ENCODE measurements at places on chromosomes 3 and 15.

GRCh38 chr3:115823083-115823482 lies 199.8 kb downstream of the GAP43 start:
- no peak for DNase-seq

GRCh38 chr3:79012530-79012913 lies 755.3 kb downstream of the ROBO1 start:
- DNase-seq: no peak

GRCh38 chr3:177705976-177706823 lies 508.9 kb upstream of the TBL1XR1 start:
- DNase-seq: no peak

- no peak for DNase-seq
Observed at GRCh38 chr15:95475067-95475466, 855.4 kb upstream of the NR2F2 start.

- no peak for DNase-seq
Observed at GRCh38 chr3:43885908-43886618, 195.3 kb downstream of the ABHD5 start.

DNA sequence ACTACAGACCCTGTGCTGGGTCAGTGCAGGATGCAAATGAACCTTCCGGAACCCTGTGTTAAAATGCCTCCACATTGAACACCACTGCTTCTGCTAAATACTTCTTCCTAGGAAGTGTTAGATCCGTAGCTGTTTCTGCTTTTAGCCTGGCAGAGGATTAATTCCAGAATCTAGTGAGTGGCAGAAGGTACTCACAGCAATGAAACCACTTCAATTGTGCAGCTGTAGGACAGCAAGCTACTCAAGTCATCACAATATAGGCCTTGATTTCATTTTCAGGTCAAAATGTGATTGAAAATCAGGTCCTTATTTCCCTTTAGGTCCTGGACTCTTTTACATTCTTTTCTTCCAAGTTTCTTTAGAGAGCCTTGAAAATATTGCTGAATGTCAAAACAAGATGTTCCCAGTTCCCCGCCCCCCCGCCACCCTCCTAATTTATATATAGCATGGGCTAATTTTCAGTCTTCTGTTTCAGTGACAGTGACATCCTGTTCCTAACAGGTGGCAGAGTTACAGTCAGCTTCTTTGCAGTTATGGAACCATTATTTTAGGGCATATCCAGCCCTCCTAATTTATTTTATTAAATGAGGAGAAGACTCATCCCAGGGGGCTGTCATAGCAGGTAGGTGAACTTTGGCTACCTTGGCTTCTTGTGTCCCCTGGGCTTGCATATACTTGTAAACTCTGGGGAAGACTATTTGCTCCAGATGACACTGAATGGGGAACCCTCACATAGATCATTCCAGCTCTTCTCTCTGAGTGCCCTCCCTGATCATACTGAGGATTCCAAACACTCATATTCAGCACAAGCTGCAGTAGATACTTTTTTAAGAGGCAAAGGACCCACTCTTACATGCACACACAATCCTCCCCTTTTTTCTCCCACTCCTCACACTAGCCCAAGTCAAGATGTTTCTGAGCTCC lies 28.0 kb upstream of the ARNT2 start:
- DNase-seq: no peak

DNA sequence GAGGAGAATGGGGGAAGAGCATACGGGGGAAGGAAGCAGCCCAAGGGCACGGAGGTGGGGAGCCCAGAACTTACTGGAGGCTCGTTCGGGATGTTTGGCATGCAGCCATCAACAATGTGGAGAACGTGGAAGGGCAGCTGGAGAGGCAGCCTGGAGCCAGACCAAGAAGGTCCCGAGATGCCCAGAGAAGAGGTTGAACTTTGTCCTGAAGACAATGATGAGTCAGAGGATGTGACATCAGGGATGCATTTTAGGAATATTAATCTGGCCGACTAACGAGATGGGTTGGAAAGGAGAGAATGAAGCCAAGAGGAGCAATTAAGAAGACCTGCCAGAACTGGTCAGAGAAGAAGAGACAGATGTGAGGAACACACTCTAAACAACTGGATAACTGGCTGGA lies 98.2 kb downstream of the SRGAP3 start:
- peak; percentile 31 for DNase-seq

DNA sequence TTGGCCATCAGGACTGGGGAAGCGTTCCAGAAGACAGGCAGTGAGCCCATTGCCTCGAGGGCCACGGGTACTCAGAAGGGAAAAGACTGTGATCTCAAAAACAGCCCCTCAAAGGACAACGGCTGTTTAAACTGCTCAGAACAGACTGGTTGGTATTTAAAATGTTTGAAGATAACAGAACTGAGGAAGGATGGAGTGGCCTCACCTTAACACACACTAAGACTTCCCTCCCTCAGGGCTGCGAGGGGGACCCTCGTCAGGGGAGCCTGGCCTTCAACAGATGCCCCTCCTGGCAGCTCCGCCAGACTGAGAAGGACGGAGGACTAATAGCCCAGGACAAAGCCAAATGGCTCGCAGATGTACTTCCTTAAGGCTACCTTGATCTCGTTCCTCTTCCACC lies 2.6 kb downstream of the STIMATE start:
- DNase-seq: no peak

DNA sequence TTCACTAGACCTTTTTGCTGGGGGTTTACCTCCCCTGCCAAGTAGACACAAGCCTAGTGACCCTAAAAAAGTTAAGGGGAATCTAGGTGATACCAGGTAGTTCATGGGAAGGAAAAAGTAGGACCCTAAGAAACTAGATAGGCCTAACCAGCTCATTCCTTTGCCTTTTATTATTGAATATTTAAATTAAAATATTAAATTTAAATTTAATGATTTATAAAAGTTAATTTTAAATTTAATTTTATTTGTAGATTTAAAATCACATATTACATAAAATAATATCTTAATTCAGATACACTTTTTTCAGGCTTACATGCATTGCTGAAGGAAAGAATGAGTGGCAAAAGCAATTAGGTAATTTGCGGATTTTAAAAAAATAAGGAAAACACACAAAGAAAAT lies 584.9 kb downstream of the AGBL1 start:
- no peak for DNase-seq

- DNase-seq: peak; percentile 27
Observed at GRCh38 chr15:57160823-57161560, 215.3 kb upstream of the CGNL1 start.

GRCh38 chr3:185021256-185021655 lies 131.6 kb downstream of the C3orf70 start:
- DNase-seq: no peak

DNA sequence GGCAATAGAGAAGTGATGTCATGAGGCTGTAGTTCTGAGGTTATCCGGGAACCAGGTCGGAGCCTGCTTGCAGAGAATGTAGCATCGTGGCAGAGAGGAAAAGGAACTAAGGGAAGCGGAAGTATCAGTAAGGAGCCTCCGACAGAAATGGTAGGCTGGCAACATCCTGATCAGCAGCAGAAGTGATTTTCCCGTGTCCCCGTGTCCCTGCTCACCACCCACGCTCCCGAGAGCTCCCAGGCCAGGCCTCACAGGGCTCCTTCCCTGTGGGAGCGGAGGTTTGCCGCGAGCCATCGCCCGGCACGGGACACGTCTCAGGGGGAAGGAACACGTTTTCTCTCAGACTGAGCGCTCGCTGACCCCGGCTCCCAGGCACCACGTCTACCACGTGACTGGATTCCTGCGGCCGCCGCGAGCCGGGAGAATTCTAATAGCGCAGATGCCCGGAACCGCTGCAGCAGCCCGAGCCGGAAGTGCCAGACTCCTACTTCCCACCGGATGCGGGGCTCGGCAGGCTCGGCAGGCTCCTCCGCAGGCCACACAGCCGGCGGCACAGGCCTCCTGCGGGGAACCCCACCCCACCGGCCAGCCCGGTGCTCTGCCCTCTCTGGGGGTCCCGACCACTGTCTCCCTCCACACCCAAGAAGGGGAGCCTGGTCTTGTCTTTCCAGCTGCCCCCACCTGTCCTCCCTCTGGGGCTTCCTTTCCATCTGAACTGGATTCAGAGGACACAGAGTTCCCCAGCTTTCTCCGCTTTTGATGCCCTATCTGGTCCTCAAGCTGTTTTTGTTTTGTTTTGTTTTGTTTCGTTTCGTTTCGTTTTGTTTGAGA lies 99.3 kb downstream of the BDH1 start:
- DNase-seq: peak; percentile 96

GRCh38 chr3:11282250-11283138 lies 10.3 kb downstream of the ATG7 start:
- DNase-seq: no peak

DNA sequence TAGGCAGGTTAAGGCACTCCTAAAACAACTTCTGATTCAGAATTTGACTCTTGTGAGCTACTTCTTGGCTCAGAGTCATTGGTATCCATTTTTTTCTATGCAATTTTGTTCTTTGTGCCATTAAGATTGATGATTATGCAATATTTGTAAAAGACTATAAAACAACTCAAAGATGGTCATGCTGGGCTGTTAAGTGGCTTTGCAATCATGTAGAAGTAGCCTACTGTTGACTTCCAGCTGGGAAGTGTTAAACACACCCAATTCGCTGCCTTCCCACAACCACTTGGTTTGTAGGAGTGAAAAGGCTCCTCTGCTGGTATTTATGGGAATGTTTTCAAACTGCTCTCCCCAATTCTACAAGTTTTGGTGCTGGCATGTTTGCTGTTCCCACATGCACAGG lies 74.7 kb upstream of the COL6A6 start:
- DNase-seq: no peak

DNA sequence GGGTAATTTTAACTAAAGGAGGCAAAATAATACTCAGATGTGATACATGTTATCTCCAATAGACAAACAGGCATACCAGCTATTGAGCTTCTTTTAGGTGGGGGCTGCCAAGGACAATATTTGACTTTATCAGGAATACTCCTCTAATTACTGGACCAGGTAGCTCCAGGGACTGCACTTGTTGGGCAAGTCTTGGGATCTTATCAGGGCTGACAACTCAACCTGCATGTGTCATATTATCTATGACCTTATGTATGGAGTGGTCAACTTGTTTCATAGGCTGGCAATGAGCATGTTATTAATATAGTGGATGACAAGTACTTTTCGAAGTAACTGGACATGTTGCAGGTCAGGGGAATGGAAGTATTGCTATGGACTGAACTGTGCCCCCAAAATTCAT lies 15.0 kb upstream of the ZNF445 start:
- no peak for DNase-seq

DNA sequence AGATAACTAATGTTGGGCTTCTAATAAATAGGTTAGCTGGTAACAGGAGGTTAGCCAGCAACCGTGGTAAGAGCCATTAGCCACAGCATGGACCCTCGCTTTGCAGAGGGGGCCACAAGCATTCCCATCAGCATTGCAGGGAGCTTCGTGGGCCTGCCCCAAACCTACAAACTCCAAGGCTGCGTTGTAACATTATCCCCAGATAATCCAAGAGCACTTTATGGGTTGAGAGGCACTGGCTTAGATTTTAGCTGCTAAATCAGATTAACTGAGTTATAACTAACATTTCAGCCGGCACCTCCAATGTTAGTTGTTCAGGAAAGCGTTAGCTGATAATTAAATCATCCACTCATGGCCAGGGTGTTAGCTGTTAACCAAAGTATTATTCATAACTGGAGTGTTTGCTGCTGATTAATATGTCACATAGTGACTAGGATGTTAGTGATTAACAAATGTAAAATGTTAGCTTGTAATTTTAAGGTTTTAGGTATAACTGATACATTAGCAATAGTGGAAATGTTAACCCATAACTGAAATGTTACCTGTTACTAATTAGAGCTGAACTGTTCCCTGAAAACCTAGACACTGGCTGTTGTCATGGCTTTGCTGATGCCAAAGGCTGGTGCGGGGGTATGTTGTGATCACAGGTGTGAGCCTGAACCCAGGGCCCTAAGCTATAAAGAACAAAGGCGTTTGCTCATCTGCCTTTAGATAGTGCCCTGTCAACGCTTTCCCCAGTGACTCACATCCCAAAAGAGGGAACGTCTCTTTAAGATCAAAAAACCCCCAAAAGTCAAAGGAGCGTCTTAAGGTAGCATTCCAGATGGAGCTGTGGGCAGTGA lies 56.2 kb downstream of the SLC6A6 start:
- no peak for DNase-seq

All from GM03348 (cell line).